ELR (cell line): ENCODE measurements at places on chromosomes 3 and 15.

- DNase-seq, result no peak
Observed at GRCh38 chr3:46183330-46183729, 24.8 kb downstream of the CCR1 start.

GRCh38 chr3:134311693-134312071, 61.0 kb upstream of the RYK start:
- DNase-seq, result peak; percentile 33

- no peak for DNase-seq
Observed at GRCh38 chr15:41805711-41806110, 22.2 kb upstream of the JMJD7 start.

DNA sequence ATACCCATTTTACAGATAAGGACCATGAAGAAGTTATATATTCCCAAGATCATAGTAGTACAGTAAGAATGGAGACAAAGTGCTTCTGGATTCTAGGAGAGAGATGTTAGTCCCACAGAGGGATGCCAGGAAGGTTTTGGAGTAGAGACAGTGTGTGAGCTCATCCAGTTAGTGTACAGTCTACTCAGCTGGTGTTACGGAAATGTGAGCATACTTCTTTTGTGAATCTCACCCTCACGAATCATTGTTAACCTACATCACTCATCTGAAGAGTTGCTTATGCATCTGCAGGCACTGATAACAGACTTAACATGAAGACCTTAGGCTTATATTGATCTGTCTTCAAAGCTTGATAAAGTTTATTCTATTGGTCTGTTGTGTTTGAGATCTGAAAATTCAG, 106.6 kb upstream of the PTPRG start:
- no peak for DNase-seq
